ENCODE measurements at places on chromosomes 5 and 9.

DNA sequence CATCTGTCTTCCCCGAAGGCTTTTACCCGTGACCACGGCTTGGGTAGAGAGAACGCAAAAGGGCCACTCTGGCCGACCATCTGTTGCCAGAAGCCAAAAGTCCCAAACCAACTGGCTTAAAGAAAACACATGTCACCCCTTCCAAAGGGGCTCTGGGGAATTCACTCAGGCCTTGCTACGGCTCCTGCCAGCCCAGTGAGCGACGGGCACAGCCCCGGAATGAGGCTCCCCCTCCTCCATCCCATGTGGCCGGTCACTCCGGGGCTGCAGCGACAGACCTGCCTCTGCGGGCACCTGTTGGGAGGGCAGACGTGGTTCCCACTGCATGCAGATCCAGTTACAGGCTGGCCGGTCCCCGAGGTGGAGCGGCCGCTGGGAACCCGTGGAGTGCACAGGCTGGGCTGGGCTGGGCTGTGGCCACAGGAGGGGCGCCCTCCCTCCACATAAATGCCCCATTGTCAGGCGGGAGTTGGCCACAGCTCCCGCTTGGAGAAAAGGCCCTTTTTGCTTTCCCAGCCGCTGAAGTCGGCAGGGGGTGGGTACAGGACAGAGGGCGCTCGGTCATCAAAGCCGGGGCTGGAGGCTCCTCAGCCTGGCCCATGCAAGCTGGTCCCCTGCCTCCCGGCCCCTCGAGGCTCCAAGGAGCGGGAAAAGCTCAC lies 19.9 kb downstream of the NOTCH1 start:
- DNase-seq, result no peak

DNA sequence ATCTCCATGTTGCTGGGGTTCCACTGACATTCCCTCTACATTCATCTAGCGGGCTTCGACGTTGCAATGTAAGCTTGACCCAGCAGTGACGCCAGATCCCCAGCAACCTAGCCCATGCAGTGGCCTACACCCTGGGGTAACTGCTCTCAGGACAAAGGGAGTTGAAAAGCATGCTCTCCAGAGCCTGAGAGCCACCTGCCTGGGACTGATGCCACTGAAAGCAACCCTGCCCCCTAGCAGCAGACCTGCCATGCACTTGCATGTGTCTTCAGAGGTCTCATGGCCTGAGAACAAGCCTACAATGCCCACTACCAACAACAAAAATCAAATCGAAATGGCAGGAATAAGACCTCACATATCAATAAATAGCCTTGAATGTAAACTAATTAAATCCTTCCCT lies 330.3 kb downstream of the TRIM36 start:
- no peak for DNase-seq

DNA sequence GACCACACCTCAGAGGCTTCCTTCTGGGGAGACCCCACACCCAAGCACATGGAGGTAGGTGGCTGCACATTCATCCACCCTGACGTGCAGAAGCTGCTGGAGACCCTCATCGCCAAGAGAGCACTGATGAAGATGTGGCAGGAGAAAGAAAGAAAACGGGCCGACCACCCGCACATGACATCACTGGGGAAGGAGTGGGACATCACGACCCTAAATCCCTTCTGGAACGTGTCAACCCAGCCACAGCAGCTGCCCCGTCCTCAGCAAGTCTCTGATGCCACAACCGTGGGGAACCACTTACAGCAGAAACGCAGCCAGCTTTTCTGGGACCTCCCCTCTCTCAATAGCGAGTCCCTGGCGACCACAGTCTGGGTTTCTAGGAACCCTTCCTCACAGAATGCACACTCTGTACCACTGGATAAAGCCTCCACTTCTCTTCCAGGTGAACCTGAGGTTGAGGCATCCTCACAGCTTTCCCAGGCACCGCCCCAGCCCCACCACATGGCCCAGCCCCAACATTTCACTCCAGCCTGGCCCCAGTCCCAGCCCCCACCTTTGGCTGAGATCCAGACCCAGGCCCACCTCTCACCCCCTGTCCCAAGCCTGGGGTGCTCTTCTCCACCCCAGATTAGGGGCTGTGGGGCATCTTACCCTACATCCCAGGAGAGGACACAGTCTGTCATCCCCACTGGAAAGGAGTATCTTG lies 3.0 kb downstream of the SPATA31E1 start:
- DNase-seq, result no peak

- DNase-seq, result no peak
These were observed 83.1 kb downstream of the JMY start for GRCh38 chr5:79318935-79319614.

GRCh38 chr9:35920051-35920620 lies 10.8 kb downstream of the SPAAR start:
- DNase-seq, result no peak

DNA sequence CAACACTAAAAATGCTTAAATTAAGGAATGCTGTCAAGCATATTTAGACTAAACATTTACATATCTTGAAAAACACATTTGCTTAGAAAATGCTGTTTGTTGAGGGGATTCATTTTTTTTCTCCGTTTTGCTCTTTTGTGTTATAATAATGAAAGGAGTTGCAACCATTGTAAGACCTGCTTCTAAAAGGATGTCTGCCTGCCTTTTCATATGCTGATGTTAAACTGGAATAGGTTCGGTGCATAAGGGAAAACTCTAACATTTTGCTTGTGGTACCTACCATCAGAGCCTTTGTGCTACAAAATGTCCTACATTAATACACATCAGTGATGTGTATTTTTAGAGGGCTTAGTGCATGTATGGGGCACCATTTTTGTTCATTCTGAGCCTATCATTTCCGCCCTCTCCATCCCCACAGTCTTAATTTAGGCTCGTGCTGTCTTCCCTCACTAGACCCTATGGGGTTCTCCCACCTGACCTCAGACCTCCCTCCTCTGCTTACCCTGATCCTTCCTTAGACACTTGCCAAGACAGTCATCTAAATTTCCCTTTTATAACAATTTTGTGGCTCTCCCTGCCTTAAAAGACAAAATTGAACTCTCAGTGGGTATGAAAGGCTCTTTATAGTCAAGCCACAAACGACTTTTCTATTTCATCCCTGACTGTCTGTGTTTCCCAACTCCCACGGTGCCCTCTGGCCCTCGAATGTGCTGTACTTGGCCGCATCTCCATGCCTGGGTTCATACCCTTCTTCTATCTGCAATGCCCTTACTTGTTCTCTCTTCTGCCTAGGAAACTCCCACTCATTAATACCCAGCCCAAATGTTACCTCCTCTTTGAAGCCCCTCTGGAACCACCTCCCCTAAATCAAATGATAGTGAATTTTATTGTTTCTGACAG lies 61.2 kb downstream of the CMYA5 start:
- no peak for DNase-seq

- DNase-seq, result no peak
These were observed 3.4 kb upstream of the GRPEL2 start for GRCh38 chr5:149341876-149342275.

- DNase-seq, result no peak
These were observed 132.7 kb downstream of the TSSK1B start for GRCh38 chr5:113302120-113302519.

DNA sequence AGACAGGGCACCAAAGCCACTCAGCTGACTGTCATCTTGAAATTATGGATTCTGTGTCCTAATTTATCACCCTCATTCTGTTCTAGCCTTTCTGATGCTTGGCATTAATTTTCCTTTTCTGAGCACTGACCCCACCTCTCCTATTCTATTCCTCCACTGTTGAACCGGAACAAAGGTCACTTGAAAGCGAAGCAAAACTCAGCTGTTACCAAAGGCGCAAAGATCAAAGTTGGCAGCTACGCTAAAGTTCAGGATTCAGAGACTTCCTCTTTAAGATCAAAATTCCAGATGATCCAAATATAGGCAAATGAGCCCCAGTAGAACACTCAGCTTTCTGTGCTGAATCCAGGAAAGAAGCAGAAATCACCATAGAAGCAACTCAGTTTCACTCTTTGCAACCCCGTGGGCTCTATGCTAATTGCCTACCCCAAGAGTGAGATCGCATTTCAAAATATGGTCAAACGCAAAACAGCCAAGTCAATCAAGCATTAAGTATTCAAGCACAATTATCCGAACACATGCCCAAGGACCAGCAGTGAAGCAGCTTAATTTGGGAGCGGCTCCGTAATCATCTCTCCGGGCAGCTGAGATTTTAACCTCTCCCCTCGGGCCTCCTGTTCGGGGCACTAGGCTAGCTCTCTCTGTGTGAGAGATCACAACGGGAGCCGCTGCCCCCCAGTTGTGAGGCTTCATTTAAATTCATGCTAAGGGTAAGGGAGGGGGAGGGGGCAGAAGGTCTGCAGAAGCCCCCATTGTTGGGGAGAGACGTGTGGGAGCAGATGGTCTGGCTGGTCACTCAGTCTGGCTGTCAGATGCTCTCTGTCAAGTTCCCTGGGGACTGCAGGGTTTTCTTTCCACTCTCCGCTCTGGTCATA lies 288.6 kb downstream of the ELAVL2 start:
- DNase-seq, result no peak
